WERI-Rb-1 (cell line): ENCODE measurements at places on chromosomes 6 and 20.

- DNase-seq = no peak
Observed at GRCh38 chr20:32536851-32537656, 48.1 kb downstream of the NOL4L start.

DNA sequence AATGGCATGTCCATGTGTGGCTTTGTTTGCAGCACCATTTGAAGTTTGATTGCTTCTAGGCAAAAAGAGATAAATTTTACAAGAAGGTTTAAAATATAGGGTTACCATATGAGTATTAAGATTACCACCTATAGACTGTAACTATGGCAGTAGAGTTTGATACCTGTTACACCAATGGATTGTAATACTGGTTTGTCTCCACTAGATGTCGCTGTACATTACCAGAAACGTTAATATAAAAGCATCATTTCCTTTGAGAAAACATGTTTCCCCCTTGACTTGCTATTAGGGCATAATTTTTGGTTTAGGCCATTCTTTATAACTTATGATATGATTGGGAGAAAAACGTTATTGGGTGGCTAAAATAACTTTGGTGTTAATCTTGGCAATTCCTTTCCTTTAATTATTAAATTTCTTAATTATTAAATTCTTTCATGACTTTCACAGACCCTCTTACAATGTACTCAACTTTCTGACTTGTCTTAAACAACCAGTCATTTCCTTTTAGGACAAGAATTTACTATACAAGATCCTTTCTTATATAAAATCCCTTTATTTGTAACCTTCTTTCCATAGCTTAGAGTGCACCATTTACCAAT lies 42.8 kb downstream of the HLA-DPB1 start:
- peak; percentile 20 for DNase-seq

DNA sequence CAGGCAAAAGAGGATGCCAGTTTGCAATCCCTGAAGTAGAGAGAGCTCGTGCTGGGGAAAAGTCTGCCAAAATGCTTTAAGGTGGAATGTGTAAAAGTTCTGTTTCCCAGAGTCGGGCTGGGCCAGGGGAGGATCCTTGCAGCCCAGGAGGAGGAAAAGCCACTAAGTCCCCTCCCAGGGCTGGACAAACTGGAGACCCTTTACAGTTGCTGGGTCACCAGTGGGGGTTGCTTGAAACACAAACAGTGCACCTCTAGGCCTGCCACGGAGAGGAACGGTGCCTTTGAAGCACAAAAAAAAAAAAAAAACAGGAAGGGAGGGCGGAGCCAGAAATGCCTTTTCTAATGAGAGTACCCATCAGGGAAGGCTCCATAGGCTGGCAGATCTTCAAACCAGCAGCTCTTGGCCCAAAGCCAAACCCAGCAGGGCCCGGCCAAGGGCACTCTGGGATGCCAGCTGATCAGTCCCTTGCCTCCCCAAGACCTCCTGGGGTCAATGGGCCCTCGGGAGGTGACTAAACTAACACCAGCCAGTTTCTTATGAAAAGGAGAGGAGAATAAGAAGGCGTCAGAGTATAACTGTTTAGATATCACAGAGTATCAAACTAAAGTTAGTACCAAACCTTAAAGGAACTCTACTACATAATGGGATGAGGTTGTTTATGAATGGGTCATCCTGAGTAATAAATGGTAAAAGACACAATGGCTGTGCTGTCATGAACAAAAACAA lies 23.7 kb downstream of the HLA-A start:
- no peak for DNase-seq

- DNase-seq = no peak
Observed at GRCh38 chr6:42505385-42505718, 53.6 kb upstream of the TRERF1 start.

GRCh38 chr6:52976149-52976548 lies 18.9 kb downstream of the GSTA4 start:
- no peak for DNase-seq

GRCh38 chr6:13228264-13229204 lies 99.8 kb downstream of the TBC1D7 start:
- no peak for DNase-seq
